Colonic mucosa (tissue), 4 donors: ENCODE measurements at places on chromosomes 4 and X.

DNA sequence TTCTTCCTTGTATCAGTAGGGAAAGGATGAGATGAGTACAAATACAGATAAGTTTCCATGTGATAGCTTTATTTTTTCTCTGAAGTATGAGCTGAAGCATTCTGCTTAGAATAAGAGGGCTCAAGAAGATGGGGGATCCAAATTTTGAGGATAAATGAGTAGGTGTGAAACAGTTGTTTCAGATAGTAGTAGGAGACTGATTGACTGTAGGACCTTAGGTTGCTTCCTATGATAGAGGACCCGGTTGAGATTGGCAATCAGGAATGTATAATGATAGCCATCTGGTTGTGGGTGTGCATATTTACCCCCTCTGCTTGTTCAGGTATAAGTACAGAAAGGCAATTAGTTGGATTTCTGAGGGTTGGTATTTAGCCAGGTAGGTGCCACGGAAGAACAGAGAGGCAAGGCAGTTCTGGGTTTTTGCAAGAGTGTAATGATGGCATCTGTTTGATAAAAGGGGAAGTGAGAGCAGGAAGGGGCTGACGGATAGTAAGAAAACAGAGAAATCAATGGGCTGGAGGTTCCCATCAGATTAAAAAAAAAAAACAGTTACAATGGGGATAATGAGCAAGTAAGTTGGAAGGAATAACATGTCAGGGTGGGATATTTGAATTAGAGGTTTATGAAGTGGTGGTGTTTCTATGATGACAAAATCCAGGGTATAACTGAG, 13.7 kb downstream of the OCRL start:
- H3K4me3 ChIP-seq, result no peak overlapping the region
- DNase-seq, result no peak
- H3K4me1 ChIP-seq, result no peaks in the 10 kb centered on the region
- no peaks in the 10 kb centered on the region for H3K27me3 ChIP-seq
- H3K36me3 ChIP-seq, result no peaks in the 10 kb centered on the region

DNA sequence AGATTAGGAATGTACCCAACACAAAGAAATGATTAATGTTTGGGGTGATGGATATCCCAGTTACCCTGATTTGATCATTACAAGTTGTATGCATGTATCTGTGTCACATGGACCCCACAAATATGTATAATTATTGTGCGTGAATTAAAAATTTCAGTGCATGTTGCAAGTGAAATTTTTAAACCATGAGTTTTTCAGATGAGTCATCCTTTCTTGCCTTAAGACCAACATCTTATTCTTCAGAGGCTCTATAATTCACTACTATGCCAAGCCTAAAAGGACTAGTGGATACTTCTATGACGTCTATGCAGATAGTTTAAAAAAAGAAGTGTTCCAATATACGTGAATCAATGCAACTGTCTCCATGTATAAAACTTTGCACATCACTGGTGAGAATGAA, 113.0 kb upstream of the SH3RF1 start:
- no peaks in the 10 kb centered on the region for H3K4me1 ChIP-seq
- no peaks in the 10 kb centered on the region for H3K27me3 ChIP-seq
- H3K27ac ChIP-seq, result no peak overlapping the region
- H3K4me3 ChIP-seq, result no peak overlapping the region
- DNase-seq, result no peak
- no peaks in the 10 kb centered on the region for H3K36me3 ChIP-seq

- no peak overlapping the region for H3K4me3 ChIP-seq
- H3K4me1 ChIP-seq, result no peaks in the 10 kb centered on the region
- no peaks in the 10 kb centered on the region for H3K27me3 ChIP-seq
- no peak overlapping the region for H3K27ac ChIP-seq
- DNase-seq, result no peak
Measured at GRCh38 chr4:113975578-113975977, 3.9 kb downstream of the ARSJ start.

DNA sequence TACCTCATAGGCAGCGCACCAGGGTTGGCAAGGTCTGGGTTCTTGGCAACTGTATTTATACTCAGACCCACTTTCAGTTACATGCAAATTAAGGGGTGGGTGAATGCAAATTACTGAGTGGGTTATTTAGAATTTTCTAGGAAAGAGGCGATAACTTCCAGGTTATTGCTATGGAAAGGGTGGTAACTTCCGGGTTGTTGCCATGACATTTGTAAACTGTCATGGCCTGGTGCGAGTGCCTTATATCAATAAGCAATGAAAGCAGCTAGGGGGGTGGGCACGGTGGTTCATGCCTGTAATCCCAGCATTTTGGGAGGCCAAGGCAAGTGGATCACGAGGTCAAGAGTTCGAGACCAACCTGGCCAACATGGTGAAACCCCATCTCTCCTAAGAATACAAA, 57.5 kb upstream of the SLC7A3 start:
- no peaks in the 10 kb centered on the region for H3K27me3 ChIP-seq
- no peak overlapping the region for H3K4me3 ChIP-seq
- no peak for DNase-seq
- H3K36me3 ChIP-seq, result no peaks in the 10 kb centered on the region

GRCh38 chr4:37981425-37981824, 21.2 kb downstream of the PTTG2 start:
- DNase-seq, result no peak
- H3K27ac ChIP-seq, result no peak overlapping the region
- H3K27me3 ChIP-seq, result no peaks in the 10 kb centered on the region
- H3K4me1 ChIP-seq, result no peaks in the 10 kb centered on the region

DNA sequence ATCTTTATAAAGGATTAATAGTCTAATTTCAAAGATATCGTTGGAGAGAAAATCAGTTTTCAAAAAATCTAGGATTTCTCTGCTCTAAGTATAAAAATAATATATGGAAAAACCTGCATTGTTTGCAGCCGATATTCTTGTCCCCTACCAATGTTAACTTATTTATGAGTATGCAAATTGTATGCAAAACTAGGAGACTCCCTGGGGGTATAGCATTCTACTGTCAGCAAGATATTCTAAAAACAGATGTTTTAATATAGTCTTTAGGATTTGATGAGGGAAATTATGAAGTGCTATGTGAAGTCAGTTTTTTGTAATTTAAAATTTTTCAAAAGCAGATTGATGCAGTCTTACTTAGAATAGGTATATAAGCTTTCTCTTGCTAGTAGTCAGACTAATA, 40.9 kb downstream of the GK2 start:
- no peak overlapping the region for H3K27ac ChIP-seq
- no peaks in the 10 kb centered on the region for H3K27me3 ChIP-seq
- H3K36me3 ChIP-seq, result no peaks in the 10 kb centered on the region
- no peak for DNase-seq
- H3K4me1 ChIP-seq, result no peaks in the 10 kb centered on the region
- H3K4me3 ChIP-seq, result no peak overlapping the region

GRCh38 chr4:6354119-6354518, 84.5 kb downstream of the WFS1 start:
- H3K27ac ChIP-seq, result no peak overlapping the region
- DNase-seq, result no peak
- no peaks in the 10 kb centered on the region for H3K36me3 ChIP-seq
- no peaks in the 10 kb centered on the region for H3K4me1 ChIP-seq
- no peak overlapping the region for H3K4me3 ChIP-seq

GRCh38 chr4:111595456-111595855, 549.8 kb upstream of the FAM241A start:
- H3K4me3 ChIP-seq, result no peak overlapping the region
- no peak overlapping the region for H3K27ac ChIP-seq
- H3K36me3 ChIP-seq, result no peaks in the 10 kb centered on the region
- no peaks in the 10 kb centered on the region for H3K4me1 ChIP-seq
- no peak for DNase-seq
- no peaks in the 10 kb centered on the region for H3K27me3 ChIP-seq

DNA sequence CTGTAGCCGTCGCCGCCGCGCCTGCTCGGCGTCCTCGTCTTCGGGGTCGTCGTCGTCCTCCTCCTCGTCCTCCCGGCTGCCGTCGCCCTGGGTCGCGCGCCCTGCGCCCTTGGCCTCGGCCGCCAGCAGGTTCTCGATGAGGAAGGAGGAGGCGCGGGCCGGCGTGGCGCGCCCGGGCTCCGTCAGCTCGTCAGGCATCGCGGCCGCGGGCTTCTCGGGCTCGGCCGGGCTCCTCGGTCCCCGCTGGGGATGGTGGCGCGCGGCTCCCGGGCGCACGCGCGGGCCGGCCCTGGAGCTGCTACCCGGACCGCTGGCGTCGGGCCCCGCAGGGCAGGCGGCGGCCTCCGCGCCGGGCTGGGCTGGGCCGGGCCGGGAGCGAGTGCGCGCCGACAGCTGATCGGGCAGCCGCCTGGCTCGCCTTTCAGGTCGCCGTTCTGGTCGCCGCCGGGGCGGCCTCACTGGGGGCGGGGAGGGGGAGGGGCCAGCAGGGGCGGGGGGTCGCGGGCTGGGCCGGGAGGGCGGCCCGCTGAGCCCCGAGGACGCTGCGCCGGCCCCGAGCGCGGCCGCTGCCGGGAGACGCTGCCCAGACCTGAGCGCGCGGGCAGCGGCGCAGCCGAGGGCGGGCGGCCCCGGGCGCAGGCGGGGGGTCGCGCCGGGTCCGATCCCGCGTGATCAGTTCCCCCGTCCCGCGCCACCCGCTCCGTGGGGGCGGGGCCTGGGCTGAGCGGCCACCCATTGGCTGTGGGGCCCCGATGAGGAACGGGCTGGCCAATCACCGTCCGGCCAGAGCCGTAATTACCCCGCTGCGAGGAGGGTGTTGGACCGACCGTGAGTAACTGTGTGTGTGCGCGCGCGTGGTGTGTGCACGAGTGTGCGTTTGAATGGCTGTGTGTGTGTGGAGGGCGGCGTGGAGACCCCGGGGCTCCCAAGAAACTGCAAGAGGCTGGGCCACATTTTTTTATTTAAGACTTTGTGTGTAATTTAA, at the start of gene HMX1:
Gene HMX1, minus strand, starts transcription at position 423 of the 985 bp plus-strand sequence. Its CDS starts 225 bp downstream, at position 198.
- H3K36me3 ChIP-seq, result no peaks in the 10 kb centered on the region
- no peak for DNase-seq
- no peak within 1 kb of the TSS for H3K4me3 ChIP-seq
- H3K4me1 ChIP-seq, result no peaks in the 10 kb centered on the region

DNA sequence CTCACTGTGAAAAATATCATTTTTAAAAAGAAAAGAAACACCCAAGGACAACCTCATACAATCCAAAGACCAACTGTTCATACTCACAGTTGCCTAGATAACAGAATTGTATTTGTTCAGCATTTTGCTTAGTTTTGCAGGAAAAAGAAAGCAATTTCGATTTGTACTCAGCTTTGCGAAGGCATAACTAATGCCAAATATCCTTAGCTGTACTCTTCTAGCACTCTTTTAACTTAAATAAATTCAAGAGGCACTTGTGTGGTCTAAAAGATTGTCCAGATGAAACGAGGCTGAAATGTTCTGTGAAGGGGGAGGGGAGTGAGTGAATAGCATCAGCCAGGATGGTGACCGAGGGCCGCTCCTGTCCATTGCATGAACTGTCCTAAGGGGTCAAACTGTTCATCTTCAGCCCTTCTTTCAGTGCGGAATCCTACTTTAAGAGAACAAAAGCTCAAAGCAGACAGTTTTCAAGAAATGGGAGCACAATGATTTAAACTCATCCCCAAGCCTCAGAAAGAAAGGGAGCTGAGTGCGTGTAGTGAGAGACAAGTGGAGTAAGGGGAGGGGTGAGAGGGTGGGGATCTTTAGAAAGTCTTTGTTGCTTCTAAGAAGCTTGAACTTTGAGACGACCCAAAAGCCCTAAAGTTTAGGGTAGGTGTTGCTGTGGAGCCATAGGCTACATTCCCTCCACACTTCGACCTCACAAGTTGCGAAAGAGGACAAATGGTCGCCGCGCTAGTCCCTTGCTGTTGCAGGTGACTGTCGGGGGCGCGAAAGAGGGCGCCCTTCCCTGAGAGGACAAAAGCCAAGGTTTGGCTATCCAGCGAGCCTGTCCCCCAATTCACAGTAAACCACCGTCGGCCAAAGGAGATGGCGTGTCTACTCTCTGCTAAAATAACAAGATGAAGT, 4.0 kb upstream of the NEUROG2 start:
- no peaks in the 10 kb centered on the region for H3K36me3 ChIP-seq
- H3K27me3 ChIP-seq, result peaks cover 85% of the 10 kb centered on the region
- peaks cover 18% of the 10 kb centered on the region for H3K4me1 ChIP-seq
- DNase-seq, result no peak

DNA sequence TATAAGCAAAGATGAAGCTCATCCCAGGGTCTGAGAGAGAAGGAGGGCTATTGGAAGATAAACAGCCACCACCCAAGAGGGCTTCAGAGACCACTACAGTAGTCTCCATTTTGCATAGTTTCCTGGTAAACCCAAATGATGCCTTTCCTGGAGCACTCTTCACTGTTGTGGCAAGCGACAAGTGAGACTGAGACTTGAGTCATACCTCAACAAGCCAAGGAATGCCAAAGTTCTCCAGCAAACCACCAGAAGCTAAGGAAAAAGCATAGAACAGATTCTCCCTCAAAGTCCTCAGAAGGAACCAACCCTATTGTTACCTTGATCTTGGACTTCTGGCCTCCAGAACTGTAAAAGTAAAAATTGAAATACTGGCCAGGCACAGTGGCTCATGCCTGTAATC, 65.9 kb downstream of the LARP7 start:
- H3K27me3 ChIP-seq, result peaks cover 28% of the 10 kb centered on the region
- H3K27ac ChIP-seq, result no peak overlapping the region
- H3K4me3 ChIP-seq, result no peak overlapping the region
- no peak for DNase-seq

- H3K27ac ChIP-seq, result no peak overlapping the region
- H3K36me3 ChIP-seq, result no peaks in the 10 kb centered on the region
- DNase-seq, result no peak
- no peaks in the 10 kb centered on the region for H3K4me1 ChIP-seq
Measured at GRCh38 chr4:150315691-150316090, 237.4 kb downstream of the DCLK2 start.

- no peaks in the 10 kb centered on the region for H3K27me3 ChIP-seq
- no peak overlapping the region for H3K4me3 ChIP-seq
- no peak overlapping the region for H3K27ac ChIP-seq
- no peaks in the 10 kb centered on the region for H3K36me3 ChIP-seq
- DNase-seq, result no peak
Measured at GRCh38 chrX:49212861-49213260, 12.9 kb upstream of the SYP start.

- no peaks in the 10 kb centered on the region for H3K27me3 ChIP-seq
- no peak overlapping the region for H3K4me3 ChIP-seq
- no peak for DNase-seq
- no peaks in the 10 kb centered on the region for H3K36me3 ChIP-seq
- H3K4me1 ChIP-seq, result no peaks in the 10 kb centered on the region
Measured at GRCh38 chr4:174549721-174550120, 27.4 kb upstream of the HPGD start.

DNA sequence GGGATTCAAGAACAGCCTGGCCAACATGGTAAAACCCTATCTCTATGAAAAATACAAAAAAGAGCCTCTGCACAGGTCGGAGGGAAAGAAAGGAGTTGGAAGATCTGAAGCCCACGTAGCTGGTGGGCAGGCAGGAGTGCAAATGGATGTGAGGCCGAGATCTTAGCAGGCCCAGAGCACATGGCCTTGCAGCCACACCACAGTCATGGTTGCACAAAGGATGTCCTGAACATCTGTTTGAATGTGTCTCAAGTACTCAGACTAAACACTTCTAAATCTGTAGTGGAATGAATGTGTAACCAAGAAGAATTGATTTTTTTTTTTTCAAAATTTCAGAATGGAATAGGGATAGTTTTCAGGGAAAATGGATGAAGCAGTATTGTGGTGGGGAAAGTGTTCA, 10.8 kb downstream of the CA5B start:
- H3K36me3 ChIP-seq, result no peaks in the 10 kb centered on the region
- no peak overlapping the region for H3K27ac ChIP-seq
- DNase-seq, result no peak
- H3K4me3 ChIP-seq, result no peak overlapping the region
- H3K4me1 ChIP-seq, result no peaks in the 10 kb centered on the region
